ENCODE measurements at places on chromosomes 7 and 10. TPM values are rescaled to one million over a fixed set of nuclear protein-coding genes. Genes with fewer than 3 reads are reported as not detected.

CYP26A1 gene
- total RNA-seq, result not detected

STEAP2 gene
- total RNA-seq, result 19.0 TPM

SKAP2 gene
- total RNA-seq, result 5.9 TPM

COL13A1 gene
- 35.9 TPM for total RNA-seq

MBL2 gene
- total RNA-seq, result not detected

PIK3CG gene
- total RNA-seq, result not detected

NPM3 gene
- total RNA-seq, result 156 TPM

PPP1R3C gene
- 45.8 TPM for total RNA-seq

EBF3 gene
- 0.12 TPM for total RNA-seq

PIP gene
- total RNA-seq, result not detected

ARHGEF5 gene
- 1.3 TPM for total RNA-seq

LIPF gene
- total RNA-seq, result not detected

BTBD16 gene
- total RNA-seq, result not detected

HPS1 gene
- 25.1 TPM for total RNA-seq

ANKRD61 gene
- total RNA-seq, result 0.44 TPM

CTAGE4 gene
- total RNA-seq, result not detected

IL15RA gene
- total RNA-seq, result 6.2 TPM

CLDN3 gene
- 0.12 TPM for total RNA-seq

TBXAS1 gene
- not detected for total RNA-seq

SFRP4 gene
- total RNA-seq, result 3.2 TPM

PKD2L1 gene
- under 0.01 TPM for total RNA-seq

LBX1 gene
- not detected for total RNA-seq

PARD3 gene
- total RNA-seq, result 81.5 TPM

HTR7 gene
- 1.1 TPM for total RNA-seq

RAMP3 gene
- total RNA-seq, result not detected

OR9A2 gene
- total RNA-seq, result not detected

CYP2C9 gene
- not detected for total RNA-seq

ACTL6B gene
- not detected for total RNA-seq

ATOH7 gene
- total RNA-seq, result not detected

PTPN20 gene
- 1.2 TPM for total RNA-seq

WNT8B gene
- total RNA-seq, result not detected

JAKMIP3 gene
- 0.11 TPM for total RNA-seq

KCP gene
- 0.55 TPM for total RNA-seq

ANKRD26 gene
- 13.4 TPM for total RNA-seq

HPSE2 gene
- 0.50 TPM for total RNA-seq

TSPAN33 gene
- total RNA-seq, result 0.11 TPM

PAPOLB gene
- total RNA-seq, result 0.12 TPM

SPDYE2 gene
- not detected for total RNA-seq

RPEL1 gene
- under 0.01 TPM for total RNA-seq

FAM24A gene
- total RNA-seq, result not detected

HABP2 gene
- not detected for total RNA-seq

CCDC146 gene
- 0.87 TPM for total RNA-seq

CABCOCO1 gene
- total RNA-seq, result 0.44 TPM

PNLIP gene
- total RNA-seq, result not detected

GFRA1 gene
- not detected for total RNA-seq

GARIN1A gene
- total RNA-seq, result 0.33 TPM

PLAU gene
- 81.5 TPM for total RNA-seq

MTPN gene
- 150 TPM for total RNA-seq

ITGB8 gene
- 3.7 TPM for total RNA-seq

DRGX gene
- total RNA-seq, result not detected

CCDC3 gene
- 0.25 TPM for total RNA-seq

CACNB2 gene
- 0.33 TPM for total RNA-seq

CRTAC1 gene
- total RNA-seq, result not detected

PRKCQ gene
- total RNA-seq, result 0.22 TPM

MEPCE gene
- 40.4 TPM for total RNA-seq

CPEB3 gene
- 0.55 TPM for total RNA-seq

All from uterine smooth muscle cell (primary cell).